ENCODE measurements at places on chromosomes 11 and 22.

GRCh38 chr22:50184902-50185374 lies 775 bp upstream of the TRABD start:
- peak overlapping the region; percentile 91 for H3K4me3 ChIP-seq
- H3K27me3 ChIP-seq: peaks cover 4% of the 10 kb centered on the region
- H3K4me1 ChIP-seq: peaks cover 31% of the 10 kb centered on the region

DNA sequence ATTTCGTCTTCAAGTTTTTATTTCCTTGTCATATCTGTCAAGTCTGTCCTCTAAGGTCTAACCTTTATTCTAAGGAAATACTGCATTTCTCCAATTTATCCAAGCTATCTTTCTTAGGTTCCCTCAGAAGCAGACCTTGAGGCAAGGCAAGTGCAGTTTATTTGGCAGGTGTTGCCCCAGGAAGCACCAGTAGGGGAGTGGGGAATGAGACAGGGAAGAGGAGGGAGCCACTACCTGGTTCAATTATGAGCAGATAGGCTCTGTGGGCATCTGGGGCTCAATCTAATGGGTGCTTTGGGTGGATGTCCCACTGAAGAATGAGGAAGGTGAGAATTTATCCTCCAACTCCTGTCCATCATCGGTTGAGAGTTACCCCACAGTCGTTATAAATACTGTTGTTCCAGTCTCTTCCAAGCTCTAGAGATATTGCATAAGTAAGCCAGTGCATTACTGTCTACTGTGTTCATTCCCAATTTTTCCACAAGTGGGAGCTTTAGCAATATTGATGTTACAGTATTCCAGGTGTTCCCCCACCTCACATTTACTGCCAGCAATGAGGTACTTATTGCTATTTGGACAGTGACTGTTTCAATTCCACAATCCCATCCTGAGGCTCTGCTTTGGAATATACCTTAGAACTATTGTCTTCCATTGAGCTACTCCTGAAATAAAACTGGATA lies 154.9 kb upstream of the CEP126 start:
- no peaks in the 10 kb centered on the region for H3K4me1 ChIP-seq
- H3K27ac ChIP-seq: no peak overlapping the region
- H3K36me3 ChIP-seq: no peaks in the 10 kb centered on the region
- DNase-seq: no peak

DNA sequence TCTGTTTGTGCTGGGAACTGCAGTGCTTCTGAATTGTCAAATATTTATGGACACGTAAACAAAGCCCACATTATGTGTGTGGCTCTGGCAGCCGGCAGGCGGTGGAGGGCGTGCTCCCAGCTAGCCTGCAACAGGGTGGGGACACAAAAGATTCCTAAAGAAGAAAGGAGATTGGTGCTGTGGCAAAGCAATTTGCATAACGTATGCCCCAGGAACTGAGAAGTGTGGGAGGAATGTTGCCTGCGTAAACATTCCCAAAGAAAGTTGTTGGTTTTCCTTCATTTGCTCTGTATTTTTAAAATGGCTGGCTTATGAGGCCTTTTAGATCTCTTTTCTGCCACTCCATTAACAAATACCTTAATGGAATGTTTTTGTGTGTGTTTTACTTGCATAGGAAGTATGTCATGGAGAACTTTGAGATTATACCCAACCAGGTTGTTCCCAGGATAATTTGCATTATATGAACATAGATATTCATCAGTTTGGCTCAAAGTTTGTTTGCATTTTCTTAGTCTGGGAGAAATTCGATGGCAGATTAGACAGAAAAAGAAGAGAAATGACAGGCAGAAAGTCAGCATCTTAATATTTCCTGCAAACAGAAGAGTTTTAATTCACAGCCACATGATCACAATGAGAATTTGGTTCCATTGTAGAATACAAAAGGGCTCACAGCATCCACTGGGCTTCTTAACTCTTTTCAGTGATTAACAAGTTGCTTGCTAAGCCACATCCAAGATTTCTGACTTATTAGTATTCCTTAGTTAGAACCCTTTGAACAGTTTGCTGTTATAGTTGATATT lies 41.8 kb upstream of the DLAT start:
- no peak for DNase-seq
- no peak overlapping the region for H3K4me3 ChIP-seq
- no peaks in the 10 kb centered on the region for H3K27me3 ChIP-seq
- no peak overlapping the region for H3K27ac ChIP-seq

DNA sequence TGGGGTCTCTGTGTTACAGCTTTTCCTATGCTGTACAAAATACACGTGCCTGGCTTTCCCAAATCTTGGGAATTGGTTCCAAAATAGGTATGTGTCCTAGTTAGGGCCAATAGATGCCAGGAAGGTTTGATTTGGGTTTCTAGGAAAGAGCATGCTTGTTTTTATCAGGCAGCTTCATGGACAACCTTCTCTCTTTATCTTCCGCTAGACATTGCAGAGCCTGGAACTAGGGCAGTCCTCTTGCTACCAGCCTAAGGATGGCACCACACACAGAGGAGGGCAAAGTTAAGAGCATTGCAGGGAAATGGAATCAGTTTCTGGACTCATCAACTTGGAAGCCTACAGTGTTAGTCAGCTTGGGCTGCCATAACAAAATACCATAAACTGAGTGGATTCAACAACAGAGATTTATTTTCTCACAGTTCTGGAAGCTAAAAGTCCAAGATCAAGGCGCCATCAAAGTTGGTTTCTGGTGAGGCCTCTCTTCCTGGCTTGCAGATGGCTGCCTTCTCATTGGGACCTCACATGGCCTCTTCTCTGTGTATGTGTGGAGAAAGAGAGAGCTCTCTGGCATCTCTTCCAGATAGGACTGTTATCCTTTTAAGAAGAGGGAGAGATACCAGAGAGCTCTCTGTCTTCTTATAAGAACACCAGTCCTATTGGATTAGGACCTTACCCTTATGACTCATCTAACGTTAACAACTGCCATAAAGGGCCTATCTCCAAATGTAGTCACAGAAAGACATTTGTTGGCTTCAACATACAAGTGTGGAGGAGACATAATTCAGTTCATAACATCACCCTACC lies 27.3 kb upstream of the CREB3L1 start:
- H3K4me1 ChIP-seq: no peaks in the 10 kb centered on the region
- no peak for DNase-seq
- no peaks in the 10 kb centered on the region for H3K27me3 ChIP-seq
- H3K36me3 ChIP-seq: no peaks in the 10 kb centered on the region
- no peak overlapping the region for H3K4me3 ChIP-seq
- no peak overlapping the region for H3K27ac ChIP-seq

DNA sequence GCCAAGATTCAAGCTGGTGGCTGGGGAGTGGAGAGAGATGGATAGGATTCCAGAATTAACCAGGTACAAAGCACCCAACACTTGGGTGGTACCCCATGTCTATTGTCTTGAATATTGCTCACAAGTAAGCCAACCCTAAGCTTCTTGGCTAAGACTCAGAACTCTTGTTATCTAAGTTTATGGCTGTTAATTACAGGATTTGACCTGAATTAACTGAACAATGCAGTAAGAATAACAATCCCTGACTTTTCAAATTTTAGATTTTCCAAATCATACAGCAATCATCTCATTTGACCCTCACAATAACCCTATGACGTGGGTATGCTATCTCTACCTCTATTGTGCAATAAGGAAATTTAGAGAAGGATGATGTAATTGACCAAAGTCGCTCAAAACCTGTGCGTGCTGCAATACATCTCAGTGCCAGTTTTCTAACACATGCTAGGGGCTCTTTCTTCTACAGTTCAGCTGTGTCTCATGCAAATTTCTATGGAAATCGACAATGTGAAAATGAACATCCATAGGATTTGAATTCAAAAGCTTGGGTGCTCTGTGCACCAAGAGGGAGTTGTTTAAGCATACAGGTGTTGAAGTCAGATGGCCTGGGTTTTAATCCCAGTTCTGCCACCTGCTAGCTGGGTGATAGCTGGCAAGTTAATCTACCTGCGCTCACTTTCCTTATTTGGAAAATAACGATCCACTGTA lies 40.1 kb upstream of the APLNR start:
- no peaks in the 10 kb centered on the region for H3K36me3 ChIP-seq
- no peak overlapping the region for H3K27ac ChIP-seq
- no peak for DNase-seq
- no peaks in the 10 kb centered on the region for H3K27me3 ChIP-seq

DNA sequence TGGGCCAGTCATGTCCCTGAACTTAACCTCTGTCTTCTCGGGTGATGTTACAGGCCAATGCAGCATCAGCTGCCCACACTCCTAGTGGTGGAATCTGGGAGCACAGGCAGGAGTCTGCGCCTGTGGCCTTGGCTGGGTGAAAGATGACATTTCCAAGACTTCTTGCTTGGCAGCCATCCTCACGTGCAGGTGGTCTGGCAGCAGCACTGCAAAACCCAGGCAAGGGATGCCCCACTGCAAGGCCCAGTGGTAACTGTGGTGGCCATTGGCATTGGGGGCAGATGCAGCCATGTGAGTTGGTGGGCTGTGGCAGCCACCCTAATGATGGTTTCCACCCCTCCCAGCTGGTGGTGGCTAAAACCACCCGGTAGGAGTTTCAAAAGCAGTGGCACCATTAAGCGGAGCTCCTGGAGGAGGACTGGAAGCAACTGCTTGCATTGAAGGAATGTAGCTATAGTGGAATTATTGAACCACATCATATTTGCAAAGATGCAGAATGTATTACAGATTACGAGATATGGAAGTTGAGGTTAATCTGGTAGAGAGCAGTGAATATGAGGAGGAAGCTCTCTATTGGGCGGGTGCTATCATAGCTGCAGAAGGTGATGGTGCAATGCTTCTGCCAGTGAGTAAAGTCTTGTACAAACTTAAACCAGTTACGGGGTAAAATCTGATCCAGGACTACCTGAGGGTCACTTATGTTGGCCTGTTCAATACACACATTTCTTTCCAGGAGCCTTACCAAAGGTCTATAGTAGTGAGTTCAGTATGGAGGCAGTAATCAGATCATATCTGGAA lies 120.7 kb upstream of the TOP3B start:
- no peak overlapping the region for H3K27ac ChIP-seq
- H3K27me3 ChIP-seq: 0 out of 2 replicates have a peak, but pooled peaks cover 3% of the 10 kb centered on the region
- no peak overlapping the region for H3K4me3 ChIP-seq
- no peak for DNase-seq
- peaks cover 18% of the 10 kb centered on the region for H3K4me1 ChIP-seq
- no peaks in the 10 kb centered on the region for H3K36me3 ChIP-seq

GRCh38 chr11:79438631-79439409 lies 2.0 kb downstream of the TENM4 start:
- peak; percentile 13 for DNase-seq
- no peaks in the 10 kb centered on the region for H3K36me3 ChIP-seq
- peaks cover 5% of the 10 kb centered on the region for H3K4me1 ChIP-seq
- H3K27ac ChIP-seq: no peak overlapping the region
- peaks cover 49% of the 10 kb centered on the region for H3K27me3 ChIP-seq

- H3K36me3 ChIP-seq: no peaks in the 10 kb centered on the region
- H3K4me3 ChIP-seq: peak overlapping the region; percentile 71
- peak; percentile 43 for DNase-seq
- H3K27ac ChIP-seq: peak overlapping the region; percentile 32
- peaks cover 4% of the 10 kb centered on the region for H3K4me1 ChIP-seq
- H3K27me3 ChIP-seq: no peaks in the 10 kb centered on the region
Observed at GRCh38 chr11:43942662-43943371, 380 bp downstream of the C11orf96 start.

- peaks cover 11% of the 10 kb centered on the region for H3K4me1 ChIP-seq
- no peaks in the 10 kb centered on the region for H3K27me3 ChIP-seq
- no peak overlapping the region for H3K27ac ChIP-seq
Observed at GRCh38 chr22:17775781-17776465, 1.7 kb upstream of the BID start.
